ENCODE measurements at places on chromosomes 16 and 17.

DNA sequence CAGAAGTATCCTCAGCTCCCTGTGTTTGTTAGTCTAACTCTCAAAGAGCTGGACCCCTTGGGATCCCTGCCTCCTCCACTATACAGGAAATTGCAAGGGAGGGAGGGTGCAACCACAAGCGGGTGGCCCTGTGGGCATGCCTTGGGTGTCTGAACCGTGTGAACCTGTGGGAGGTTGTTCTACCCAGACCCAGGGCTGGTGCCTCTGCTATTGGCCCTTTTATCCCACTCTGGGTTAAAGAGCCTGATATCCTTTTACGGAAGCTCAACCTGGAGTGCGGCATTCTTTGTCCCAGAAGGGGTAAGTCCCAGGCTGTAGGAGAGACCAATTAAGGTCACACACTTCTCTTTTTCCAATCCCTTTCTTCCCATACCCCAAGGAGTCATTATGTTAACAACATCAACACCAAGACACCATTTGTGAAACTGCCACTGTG, 53.4 kb downstream of the ARSG start:
- DNase-seq = no peak

GRCh38 chr17:16383772-16384287, 2.9 kb downstream of the UBB start:
- DNase-seq = no peak

- DNase-seq = no peak
These were observed 824.7 kb downstream of the KCNJ18 start for GRCh38 chr17:22516861-22517636.

DNA sequence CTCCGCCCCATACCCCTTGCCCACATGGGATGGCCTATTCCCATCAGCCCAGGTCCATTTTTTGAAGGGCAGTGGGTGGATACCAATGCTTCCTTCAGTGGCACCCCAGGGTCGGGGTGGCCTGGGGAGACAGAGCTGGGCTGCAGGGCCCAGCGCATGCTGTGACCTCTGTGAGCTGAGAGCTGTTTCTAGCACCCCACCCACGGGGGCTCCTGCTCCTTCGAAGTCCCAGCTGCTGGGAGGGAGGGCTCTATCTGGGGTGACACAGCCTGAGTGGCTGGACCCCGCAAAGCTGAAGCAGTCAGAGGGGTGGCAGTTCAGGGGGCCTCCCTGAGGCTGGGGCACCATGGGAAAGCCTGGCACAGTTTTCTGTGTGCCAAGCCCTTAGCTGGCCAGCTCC, 10.7 kb downstream of the PAM16 start:
- DNase-seq = no peak

- DNase-seq = no peak
These were observed 2.5 kb upstream of the CORO6 start for GRCh38 chr17:29625037-29625750.

DNA sequence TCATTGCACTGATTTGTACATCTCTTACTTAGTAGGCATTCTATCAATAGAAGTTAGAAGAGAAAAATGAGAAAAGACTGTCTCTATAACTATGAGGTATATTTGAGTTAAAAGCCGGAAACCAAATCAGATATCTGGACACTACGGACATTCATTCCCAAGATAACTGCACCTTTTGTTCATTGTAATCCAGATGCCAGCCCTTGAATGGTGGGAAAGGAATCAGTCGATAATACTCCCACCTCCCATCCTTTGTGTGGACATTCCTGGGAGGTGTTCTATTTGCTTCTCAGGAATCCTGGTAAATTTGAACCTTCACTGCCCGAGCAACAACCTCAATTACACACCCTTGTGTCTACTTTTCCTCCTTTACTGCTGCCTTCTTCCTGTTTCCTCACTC, 225.2 kb downstream of the CHD9NB start:
- DNase-seq = no peak

DNA sequence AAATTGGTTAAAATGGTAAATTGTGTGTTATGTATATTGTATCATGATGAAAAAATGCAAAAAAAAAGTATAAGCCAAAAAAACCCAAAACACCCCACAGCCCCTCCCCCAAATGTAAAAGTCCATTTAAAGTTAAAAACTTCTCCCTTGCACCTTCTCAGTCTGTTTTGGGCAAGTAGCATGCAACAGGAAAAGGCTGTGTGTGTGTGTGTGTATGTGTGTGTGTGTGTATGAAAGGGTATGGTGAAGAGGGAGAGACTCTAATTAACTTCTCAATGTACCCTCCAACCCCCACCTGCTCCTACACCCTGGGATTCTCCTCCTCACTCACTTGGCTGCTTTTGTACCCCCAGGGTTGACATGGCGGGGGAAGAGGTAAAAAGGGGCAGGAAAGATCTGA, 9.2 kb upstream of the GGT6 start:
- no peak for DNase-seq

GRCh38 chr16:84593825-84594724, 23.8 kb downstream of the COTL1 start:
- DNase-seq = no peak

GRCh38 chr16:52912565-52913173, 140.0 kb downstream of the CHD9NB start:
- DNase-seq = peak; percentile 66

DNA sequence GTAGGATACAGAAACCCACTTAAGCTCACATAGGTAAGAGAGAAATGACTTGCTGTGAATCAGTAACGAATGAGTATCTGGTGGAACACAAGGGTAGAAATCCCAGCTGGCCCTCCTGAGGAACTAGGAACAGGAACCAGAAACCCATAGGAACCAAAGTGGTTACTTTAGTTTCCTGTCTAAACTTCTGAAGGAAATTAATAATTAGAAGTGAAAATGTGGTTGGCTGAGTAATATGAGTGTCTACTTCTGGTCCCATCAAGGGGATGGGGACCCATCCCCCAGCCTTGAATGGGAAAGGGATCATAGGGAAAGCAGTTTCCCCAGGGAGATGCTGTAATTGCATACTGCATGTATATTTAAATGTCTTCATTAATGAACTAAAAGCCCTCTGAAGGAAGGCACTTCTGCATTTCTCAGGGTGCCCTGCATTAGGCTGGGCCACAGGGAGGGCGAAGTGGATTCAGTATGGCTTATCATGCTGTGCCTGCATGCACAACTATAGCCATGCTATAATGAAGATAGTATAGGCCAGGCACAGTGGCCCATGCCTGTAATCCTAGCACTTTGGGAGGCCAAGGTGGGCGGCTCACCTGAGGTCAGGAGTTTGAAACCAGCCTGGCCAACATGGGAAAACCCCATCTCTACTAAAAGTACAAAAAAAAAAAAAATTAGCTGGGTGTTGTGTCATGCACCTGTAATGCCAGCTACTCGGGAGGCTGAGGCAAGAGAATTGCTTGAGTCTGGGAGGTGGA, 45.6 kb downstream of the CYB5B start:
- no peak for DNase-seq

- DNase-seq = no peak
These were observed 697.2 kb downstream of the TOX3 start for GRCh38 chr16:51849715-51850114.

GRCh38 chr16:81275795-81276194, 37.3 kb downstream of the BCO1 start:
- no peak for DNase-seq

DNA sequence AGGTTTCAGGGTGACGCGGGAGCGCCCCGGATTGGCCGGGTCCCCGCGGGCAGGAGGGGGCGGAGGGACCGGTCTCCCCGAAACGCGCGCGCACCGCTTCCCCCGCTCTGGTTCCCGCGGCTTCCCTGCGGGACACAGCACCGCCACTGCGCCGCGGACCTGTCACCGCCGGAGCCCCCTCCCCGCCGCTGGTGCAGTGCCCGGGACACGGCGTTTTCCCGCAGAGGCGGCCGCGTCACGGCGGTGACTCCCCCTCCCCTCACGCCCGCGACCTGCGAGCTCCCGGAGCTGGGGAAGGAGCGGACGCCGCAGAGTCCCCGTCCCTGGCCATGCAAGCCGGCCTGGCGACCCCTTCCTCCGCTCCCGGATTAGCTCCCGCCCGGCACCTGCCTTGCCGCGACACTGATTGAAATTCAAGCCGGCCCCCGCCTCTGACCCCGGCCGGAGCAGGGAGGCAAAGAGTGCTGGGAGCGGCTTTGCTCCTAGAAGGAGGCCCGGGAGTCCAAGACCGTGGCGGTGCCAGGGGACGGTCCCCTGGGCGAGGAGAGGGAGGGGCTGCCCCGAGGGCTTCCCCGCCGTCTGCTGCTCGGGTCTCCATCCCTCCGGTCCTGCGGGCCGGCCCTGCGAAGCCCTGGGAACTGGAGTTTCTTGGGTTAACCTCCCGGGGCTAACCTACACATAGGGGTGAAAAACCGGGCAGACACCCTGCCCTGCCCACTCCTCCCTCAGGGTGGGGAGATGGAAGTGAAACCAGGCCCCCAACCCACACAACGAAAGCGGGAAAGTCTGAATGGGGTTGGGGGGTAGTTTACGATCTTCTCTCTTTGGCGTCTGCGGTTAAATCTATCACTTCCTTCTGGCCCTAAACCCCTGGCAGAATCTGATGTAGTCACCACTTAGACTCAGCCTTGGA, 1.0 kb downstream of the RHBDL3 start:
- DNase-seq = no peak

DNA sequence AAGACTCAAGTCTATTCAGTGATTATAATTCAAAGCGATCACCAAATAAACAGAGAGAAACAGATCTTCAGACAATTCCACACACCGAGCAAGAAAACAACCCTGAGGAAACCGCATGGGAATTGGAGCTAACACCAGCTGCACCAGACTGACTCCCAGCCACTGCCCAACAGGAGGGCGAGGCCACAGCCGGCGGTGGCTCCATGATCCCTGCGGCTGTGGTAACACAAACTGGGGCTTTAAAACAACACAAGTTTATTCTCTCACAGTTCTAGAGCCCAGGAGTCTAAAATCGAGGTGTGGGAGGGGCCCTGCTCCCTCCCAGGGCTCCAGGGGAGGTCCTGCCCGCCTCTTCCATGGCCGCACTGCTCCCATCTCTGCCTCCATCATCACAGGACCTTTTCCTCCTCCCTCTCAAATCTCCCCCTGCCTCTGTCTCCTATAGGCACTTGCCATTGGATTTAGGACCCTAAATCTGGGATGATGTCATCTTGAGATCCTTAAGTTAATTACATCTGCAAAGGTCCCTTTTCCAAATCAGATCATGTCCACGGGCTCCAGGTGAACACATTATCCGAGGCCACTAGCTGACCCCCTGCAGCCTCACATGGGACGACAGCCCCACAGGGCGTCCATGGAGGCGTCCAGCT, 9.7 kb upstream of the HEXD start:
- no peak for DNase-seq

DNA sequence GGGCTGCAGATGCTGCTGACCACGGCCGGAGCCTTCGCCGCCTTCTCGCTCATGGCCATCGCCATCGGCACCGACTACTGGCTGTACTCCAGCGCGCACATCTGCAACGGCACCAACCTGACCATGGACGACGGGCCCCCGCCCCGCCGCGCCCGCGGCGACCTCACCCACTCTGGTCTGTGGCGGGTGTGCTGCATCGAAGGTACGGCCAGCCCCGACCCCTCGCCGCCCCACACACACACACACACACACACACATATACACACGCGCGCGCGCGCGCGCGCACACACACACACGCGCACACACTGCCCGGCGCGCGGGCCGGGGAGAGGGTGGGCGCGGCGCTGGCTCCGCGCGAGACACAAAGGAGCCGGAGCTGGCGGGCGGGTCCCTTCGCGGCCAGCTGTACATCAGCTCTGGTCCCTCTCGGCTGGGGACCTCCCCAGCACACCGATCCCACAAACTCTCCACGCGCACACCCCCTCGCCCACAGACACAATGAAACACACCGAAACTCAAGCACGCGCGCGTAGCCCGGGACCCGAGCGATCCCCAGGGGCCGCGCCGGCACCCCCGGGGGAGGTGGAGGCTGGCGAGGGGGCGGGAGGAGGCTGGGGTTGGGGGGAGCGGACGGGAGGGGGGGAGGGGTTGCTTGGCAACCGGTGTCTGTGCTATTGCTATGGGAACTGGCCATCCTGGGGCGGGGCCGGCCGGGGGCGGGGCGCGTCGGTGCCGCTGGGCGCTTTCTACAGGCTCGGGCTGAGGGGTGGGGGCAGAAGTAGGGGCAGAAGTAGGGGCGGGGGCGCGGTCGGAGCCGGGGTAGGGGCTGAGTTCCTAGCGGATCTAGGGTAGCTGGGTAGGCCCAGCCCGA, 658 bp downstream of the CACNG4 start:
- no peak for DNase-seq

DNA sequence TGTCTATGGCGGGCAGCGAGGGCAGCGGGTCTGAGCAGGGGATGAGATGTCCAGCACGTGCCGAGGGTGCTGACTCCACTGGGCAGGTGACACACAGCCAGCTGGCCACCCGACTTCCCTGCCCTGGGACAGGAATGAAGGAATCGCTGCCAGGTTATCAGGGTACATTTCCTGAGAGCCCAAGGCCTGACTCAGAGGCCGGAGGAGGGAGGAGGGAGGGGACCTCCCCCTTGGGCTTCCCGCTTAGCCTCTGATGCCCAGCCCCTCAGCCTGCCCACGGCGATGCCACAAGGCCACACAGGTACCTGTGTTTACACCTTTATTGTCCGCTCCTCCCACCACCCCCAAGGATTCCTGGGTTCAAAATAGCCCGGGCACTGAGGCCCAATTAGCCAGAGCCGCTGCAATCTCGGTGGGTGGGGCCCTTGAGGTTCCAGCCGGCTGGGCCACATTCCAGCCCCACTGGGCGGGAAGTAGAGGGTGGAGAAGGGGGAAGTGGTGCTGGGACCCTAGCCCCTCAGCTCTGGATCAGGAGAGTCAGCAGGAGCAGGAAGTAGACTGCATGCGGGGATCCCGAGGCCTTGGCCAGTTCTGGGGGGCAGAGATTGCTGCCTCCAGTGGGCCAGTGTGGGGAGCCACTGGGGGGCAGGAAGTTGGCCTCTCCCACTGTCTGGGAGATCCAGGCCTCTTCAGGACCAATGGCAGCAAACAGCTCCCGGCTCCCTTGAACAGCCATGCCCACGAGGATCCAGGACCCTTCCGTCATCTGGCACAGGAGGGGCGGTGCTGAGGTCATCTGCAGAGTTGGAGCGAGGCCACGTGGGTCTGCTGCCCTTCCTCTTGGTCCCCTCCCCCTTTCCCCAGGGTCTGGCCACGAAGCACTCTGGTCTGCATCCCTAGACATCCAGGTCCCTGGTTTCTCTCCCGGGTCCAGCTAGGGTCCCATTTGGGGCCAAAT, 3.4 kb upstream of the PRSS8 start:
- no peak for DNase-seq

DNA sequence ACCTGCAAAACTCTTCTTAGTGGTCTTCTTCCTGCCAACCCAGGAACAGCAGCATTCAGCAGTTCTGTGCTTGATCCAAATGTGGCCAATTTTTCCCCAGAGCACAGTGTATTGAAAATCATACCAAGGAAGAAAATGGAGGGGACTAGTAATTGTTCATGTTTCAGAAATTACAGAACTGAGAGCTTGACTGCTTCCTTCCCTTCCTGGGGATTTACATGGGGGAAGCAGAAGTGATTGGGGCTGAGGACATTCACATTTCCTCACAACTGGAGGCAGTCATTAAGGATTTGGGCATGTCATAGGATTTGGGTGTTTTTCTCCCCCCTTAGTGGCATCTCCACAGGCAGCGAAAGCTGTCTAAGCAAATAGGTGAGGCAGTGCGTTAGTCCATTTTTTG, 19.7 kb downstream of the CIITA start:
- DNase-seq = no peak

GRCh38 chr17:37781451-37781850, 36.6 kb upstream of the HNF1B start:
- no peak for DNase-seq

All from SHP77 (cell line).